ENCODE measurements at places on chromosomes 2 and 18.

- DNase-seq: no peak
Measured at GRCh38 chr2:45640576-45640975, 10.9 kb upstream of the PRKCE start.

- no peak for DNase-seq
Measured at GRCh38 chr18:49819823-49820671, 6.7 kb upstream of the ACAA2 start.

GRCh38 chr2:19819097-19820065 is 82.4 kb downstream of the TTC32 start:
- DNase-seq: peak; percentile 92

DNA sequence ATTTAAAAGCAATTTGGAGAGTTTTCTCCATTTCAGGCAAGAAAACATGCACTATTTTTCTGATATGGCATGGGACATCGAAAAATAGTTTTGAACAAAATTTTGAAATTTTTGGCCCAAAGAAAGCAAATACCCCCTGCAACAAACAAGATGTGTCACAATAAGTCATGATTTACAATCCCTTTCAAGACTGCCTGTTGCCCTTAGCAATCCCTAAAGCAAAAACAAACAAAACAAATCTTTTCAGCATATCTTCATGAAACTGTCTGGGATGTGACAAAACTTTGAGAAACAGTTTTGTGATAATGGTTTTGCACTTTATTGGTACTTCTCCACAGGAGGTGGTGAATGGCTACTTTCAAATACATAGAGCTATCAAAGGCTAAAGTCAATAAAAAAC is 1888.7 kb upstream of the PIK3C3 start:
- DNase-seq: no peak

DNA sequence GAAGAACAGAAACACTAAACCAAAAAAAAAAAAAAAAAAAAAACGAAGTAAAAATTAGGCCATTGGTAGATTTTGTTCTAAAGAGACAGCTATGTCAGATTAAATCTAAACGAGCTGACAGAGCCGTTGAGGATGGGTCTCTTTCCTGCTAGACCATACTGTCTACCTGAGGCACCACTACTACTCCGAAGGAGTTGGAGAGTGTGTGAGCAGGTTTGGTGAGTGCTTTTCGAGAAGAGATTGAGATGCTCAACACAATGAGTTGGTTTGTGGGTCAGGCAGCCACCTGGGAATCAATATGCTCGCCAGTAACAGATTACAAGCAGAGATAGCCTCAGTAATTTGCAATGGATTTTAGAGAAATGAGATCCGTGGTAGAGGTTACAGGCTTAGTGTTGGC is 281.5 kb upstream of the EPAS1 start:
- DNase-seq: no peak

DNA sequence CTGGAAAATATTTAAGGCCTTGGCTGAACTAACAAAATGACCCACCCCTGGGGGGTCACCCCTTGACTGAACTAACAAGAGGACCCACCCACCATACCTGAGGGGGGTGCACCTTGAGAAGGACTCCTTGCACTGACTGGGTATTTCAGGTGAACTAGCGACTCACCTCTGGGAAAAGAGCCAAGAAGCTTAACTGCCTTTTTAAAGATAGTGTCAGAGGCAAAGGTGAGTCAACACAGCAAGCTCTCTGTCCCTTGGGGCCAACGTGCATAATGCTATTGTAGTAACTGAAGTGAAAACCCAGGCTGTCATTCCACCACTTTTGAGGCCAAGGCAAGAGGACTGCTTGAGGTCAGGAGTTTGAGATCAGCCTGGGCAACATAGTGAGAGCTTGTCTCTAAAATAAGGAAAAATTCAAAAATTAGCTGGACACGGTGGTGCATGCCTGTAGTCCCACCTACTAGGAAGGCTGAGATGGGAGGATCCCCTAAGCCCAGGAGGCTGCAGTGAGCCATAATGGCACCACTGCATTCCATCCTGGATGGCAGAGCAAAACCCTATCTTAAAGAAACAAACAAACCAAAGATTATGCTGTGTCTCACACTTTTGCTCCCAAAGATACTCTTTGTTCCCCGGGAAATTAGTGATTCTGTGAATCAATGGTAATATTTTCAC is 36.4 kb upstream of the ZCCHC2 start:
- DNase-seq: peak; percentile 5

DNA sequence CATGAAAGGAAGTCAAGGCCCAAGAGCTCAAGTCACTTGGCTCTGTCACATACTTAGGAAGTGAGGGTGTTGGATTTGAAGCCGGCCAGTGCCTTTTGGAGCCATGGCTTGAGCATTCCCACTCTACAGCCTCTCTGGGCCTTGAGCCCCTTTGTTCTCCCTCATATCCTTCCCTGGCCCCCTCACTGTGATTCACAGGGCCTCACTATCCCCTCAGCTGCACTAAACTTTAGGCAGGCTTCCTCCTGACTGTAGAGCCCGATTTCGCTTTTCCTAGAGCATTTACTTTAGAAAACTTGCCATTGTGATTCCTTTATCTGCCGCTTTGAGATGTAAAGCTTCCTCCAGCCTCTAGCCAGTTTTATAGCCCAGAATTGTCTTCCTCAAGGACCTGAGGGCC is 107.6 kb downstream of the FBXO15 start:
- no peak for DNase-seq

- DNase-seq: peak; percentile 25
Measured at GRCh38 chr2:172704072-172704936, 31.3 kb upstream of the RAPGEF4 start.
